ENCODE measurements at places on chromosomes 4 and X.

DNA sequence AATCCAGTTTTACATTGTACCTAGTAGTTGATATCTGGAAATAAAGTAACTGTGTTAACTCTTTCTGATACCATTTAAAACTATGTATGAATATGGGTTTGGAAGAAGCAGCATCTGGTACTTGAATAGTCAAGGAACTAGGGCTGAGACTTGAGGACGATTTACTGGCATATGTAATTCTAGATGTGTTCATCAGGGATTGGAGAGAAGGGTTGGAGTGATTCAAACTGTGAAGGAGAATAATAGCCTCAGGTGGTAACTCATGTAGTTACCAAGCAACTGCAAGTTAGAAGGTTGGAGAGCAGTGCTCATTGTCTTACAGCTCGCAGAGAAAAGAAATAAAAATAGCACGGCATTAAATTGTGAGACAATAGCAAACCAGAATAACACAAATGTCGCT, 29.5 kb upstream of the TXLNG start:
- no peaks in the 10 kb centered on the region for H3K4me1 ChIP-seq
- no peaks in the 10 kb centered on the region for H3K27me3 ChIP-seq

DNA sequence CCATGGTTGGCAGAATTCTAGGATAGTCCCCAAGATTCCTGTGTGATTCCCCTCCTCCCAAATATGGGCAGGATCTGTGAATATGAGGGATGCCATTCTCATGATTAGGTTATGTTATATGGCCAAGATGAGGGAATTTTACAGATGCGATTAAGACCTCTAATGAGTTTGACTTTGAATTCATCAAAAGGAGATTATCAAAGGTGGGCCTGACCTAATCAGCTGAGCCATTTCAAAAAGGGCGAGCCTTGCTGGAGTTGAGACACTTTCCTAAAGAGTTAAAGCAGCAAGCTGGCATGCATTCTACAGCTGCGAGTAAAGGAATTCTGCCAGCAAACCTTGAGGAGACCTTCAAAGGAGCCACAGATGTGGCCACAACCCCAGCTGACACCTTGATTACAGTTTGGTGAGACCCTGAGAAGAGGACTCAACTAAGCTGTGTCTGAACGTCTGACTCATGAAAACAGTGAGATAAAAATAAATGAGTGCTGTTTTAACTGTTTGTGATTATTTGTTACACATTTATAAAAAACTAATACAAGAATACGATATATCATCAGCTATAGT, 31.7 kb upstream of the TMPRSS11D start:
- H3K27me3 ChIP-seq = peaks cover 10% of the 10 kb centered on the region
- DNase-seq = no peak
- no peak overlapping the region for H3K4me3 ChIP-seq
- H3K36me3 ChIP-seq = no peaks in the 10 kb centered on the region
- H3K4me1 ChIP-seq = no peaks in the 10 kb centered on the region

DNA sequence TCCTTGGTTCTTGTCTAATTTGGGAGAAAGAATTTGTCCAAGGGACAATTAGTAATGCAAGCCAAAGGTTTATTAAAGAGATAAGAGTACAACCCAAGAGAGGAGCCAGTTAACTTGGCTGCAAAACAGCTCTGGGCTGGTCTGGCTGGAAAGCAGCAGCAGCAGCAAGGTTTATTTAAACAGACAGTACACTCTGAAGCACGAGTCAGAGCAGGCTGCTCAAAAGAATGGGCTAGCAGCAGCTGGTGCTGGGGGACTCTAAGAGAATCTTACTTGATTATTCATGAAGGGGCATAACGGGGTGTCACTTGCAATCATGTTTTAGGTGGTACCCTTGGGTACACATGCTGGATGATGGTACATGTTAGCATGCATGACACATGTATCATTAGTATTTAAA, 17.1 kb upstream of the CT47C1 start:
- no peak overlapping the region for H3K27ac ChIP-seq
- H3K27me3 ChIP-seq = no peaks in the 10 kb centered on the region
- H3K36me3 ChIP-seq = no peaks in the 10 kb centered on the region
- DNase-seq = no peak
- H3K4me1 ChIP-seq = no peaks in the 10 kb centered on the region

GRCh38 chr4:103002551-103002950, 17.0 kb downstream of the SLC9B1 start:
- no peak overlapping the region for H3K4me3 ChIP-seq
- DNase-seq = no peak
- H3K4me1 ChIP-seq = no peaks in the 10 kb centered on the region
- H3K27ac ChIP-seq = no peak overlapping the region

GRCh38 chrX:41956027-41956426, 32.7 kb upstream of the CASK start:
- H3K36me3 ChIP-seq = no peaks in the 10 kb centered on the region
- DNase-seq = no peak
- no peak overlapping the region for H3K4me3 ChIP-seq
- no peaks in the 10 kb centered on the region for H3K27me3 ChIP-seq
- no peak overlapping the region for H3K27ac ChIP-seq

- peaks cover 72% of the 10 kb centered on the region for H3K4me1 ChIP-seq
- H3K36me3 ChIP-seq = peaks cover 47% of the 10 kb centered on the region
- no peak for DNase-seq
Observed at GRCh38 chr4:168844353-168845049, 165.6 kb downstream of the CBR4 start.

DNA sequence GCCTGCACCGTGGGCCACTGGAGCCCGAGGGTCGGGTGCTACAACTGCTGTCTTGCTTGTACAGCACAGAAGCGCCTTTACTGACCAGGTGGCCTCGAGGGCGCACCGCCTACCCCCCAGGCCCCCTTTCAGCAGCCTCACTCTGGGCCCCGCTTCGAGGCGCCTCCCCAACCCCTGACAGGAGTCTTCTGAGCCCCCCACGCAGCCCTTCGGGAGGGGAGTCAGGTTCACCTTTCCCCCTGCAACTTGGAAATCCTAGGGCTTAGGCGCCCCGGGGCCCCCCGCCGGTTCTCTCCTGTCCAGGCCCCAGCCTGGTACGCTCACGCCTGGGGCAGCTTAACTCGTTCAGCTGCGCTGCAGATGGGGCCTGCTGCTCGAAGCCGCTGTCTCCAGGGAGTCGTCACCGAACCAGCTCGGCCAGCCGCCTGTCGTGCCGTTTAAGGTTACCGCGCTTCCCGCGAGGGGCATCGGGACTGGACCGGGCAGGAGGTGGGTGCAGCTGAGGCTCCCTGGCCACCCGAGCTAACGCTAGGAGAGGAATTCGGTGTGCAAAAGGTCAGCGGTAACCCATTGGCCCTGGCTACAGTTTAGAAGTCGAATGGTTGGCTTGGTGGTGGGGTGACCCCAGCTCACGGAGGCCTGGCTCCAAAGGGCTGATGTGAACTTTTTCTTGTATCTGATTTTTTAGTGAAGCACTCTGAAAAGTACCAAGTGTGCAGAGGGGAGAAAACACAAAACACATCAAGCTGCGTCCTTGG, 58.9 kb upstream of the BCOR start:
- no peaks in the 10 kb centered on the region for H3K36me3 ChIP-seq
- H3K4me1 ChIP-seq = peaks cover 32% of the 10 kb centered on the region
- H3K27ac ChIP-seq = no peak overlapping the region
- DNase-seq = no peak

DNA sequence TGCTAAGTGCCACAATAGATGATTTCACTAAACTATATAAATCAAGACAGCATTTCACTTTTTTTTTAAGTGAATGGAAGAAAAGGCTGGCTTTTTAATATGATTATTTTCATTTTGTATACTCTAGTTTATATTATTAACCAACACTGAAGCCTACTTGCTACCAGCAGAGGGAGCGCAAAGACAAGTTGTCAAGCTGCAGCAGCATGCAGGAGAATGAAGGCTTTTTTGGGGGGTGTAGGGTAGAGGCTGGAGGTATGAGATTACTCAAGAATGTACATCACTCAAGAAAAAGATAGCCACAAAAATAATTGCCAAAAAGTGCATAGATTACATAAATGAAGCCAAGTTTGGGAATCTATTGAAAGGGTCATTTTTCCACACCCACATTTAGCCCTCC, 519.5 kb downstream of the FGF13 start:
- H3K27me3 ChIP-seq = no peaks in the 10 kb centered on the region
- DNase-seq = peak; percentile 7
- no peaks in the 10 kb centered on the region for H3K36me3 ChIP-seq
- H3K4me3 ChIP-seq = no peak overlapping the region
- no peak overlapping the region for H3K27ac ChIP-seq

Data from SJSA1 (cell line).